Type B pancreatic cell (in vitro differentiated cells): ENCODE measurements at places on chromosomes 7 and 10.

GRCh38 chr10:103933557-103934121 is 15.7 kb upstream of the STN1 start:
- no peak for DNase-seq

- peak; percentile 81 for DNase-seq
These were observed at the start of gene COL1A2 for GRCh38 chr7:94394437-94395140. Gene COL1A2 (plus strand): TSS chr7:94394895. CDS start chr7:94395032, 137 bp downstream.

DNA sequence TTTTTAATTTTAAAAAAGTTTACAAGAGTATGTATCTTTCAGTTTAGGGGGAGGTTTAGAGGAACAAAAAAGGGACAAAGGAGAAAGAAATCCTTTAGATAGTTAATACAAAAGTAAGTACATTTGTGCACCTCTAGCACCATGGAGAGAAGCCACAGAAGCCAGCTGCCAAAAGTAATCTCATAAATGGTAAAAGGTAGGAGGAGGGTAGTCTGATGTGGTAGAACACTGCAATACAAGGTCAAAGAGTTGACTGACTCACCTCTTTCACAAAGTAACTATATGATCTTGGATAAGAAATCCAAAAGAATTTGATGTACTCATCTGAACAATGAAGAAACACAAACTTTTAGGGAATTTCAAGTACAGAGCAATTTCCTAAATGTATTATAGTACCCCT is 68.1 kb downstream of the CNOT4 start:
- no peak for DNase-seq

DNA sequence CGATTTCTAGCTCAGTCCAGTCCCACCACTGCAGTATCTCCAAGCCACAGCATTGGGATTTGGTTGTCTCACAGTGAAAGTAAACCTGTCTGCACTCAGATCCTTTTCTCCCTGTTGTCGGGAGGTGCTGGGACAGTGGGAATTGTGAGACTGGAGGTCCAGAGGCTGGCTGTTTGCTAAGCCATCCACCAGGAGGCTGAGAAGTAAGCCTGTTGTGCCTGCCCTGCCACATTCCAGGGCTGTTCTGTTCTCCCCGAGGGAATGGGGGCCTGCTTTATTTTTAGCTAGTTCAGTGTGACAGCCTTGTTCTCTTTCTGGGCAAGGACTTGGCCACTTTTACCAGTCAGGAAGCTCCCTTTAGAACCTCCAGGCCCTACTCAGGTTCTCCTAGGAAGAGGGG is 54.9 kb downstream of the HK1 start:
- no peak for DNase-seq

DNA sequence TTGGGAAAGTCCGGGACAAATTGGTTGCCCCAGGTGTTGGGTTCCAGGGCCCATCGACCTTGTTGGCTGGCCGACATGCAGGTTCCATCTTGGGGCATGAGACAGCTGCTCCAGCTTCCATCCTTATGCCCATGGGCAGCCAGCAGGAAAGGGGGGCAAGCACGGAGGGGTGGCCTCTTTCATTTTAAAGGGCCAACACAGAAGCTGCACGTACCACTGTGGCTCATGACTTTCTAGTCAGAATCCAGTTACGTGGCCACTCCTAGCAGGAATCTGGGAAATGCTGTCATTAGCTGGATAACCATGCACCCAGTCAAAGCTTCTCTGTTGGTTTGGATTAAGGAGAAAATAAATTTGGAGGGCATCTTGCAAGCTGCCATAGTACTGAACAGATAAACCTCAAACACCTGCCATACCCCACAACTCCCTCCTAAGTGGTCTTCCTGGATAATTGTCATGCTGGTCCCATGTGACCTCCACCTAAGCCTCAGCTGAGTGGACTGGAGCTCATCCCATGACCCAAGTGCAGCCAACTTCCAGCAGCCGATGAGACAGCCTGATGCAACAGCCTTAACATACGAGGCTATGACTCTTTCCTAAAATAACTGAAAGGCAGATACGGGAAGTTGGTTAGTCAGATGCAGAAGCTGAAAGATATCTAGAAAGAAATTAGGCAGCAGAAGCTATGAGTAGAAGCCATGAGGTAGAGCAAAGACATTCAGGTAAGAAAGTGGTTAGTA is 21.4 kb upstream of the GSDME start:
- no peak for DNase-seq

- no peak for DNase-seq
These were observed 88.8 kb upstream of the INSIG1 start for GRCh38 chr7:155208681-155209477.
